ENCODE measurements at places on chromosomes 13 and 19.
A peak's percentile ranks its signal among the peaks of the same experiment; 100 is the strongest.

GRCh38 chr13:98480915-98481877, 95.7 kb downstream of the STK24 start:
- DNase-seq = peak; percentile 64

DNA sequence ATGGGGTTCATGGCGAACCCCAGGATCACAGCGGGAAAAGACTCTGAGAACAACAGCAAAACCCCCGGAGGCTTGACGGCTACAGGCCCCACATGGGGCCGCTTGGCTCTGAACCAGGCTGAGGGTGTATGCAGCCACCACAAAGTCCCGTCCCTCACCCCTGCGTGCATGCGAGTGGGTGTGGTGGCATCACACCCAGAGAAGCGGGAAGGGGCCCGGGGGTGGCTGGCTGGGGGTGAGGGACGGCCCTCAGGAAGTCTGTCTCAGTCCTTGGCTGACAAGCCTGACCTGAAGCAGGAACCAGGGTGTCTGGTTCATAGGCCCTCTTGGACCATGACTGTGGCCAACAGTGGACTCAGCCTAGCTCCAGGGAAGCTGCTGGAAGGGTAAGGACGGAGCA, 34.2 kb downstream of the CEBPG start:
- DNase-seq = no peak

GRCh38 chr13:110438211-110438610, 123.3 kb downstream of the RAB20 start:
- DNase-seq = no peak

DNA sequence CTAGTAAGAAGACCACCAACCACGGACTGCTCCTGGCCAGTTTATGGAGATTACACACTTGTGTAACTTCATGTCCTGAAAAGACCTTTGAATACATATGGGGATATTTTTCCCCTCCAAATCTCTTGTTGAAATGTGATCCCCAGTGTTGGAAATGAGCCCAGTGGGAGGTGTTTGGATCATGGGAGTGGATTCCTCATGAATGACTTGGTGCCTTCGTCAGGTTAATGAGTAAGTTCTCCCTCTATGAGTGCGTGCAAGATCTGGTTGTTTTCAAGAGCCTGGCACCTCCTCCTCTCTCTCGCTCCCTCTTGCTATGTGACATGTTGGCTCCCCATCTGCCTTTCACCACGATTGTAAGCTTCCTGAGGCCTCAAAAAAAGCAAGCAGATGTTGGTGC, 769.0 kb upstream of the SLITRK1 start:
- no peak for DNase-seq

- no peak for DNase-seq
Measured at GRCh38 chr19:51127755-51128154, 3.0 kb downstream of the SIGLEC9 start.

- no peak for DNase-seq
Measured at GRCh38 chr19:11995174-11995573, 30.3 kb downstream of the ZNF763 start.

DNA sequence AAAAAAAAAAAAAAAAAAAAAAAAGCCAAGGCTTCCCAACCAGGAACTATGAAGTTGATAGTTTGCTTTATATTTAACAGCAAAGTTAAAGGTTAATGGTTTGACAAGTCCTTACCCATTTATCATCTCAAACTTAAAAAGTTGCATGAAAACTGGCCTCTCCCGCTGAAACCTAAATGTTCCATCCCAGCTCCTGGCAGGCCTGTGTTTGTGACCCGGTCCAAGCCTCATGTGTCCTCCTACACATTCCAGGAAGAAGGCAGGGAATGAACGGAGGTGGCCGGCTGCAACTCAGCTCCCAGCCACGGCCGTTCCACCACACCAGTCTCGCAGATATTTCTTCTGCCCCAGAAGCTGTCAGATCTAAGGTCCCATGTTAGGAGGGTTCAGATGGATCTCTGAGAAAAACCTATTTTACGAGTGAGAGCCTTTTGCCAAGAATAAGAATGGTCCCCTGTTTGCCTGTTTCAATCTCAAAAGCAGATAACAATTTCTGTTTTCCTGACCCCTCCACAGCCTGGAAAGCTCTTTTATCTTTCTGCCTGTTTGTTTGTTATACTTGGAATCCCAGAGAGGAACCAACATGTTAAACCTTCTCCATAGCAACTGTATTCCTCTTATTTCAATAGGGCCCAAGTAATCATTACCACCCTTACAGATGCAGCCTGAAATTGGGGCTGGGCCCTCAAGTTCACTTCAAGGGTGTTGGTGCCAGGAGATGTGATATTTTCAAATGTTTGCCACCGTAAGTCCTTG, 56.5 kb downstream of the KCTD12 start:
- no peak for DNase-seq

GRCh38 chr13:46679369-46680120, 117.4 kb downstream of the ESD start:
- peak; percentile 36 for DNase-seq

DNA sequence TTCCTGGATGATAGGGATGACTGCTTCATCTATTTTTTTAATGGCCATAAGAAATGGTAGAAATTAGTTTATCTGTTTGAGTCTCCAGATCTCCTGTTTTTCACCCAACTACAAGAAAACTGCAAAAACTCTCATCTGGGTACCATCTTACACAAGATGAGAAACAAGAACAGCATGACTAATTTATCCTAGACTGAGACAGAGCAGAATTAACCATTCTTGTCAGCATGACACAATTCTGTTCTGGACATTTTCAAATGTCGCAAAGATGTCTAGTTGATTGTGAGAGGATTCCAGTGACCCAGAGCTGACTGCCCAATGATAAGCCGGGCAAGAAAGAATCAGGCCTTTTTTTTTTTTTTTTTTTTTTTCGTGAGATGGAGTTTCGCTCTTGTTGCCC, 12.8 kb downstream of the ZNF43 start:
- no peak for DNase-seq
